ENCODE measurements at places on chromosomes 3 and 15. TPM values are rescaled to one million over a fixed set of nuclear protein-coding genes. Genes with fewer than 3 reads are reported as not detected.

The EMC7 gene
- total RNA-seq, result 29.8 TPM

The LXN gene
- 5.9 TPM for total RNA-seq

The MLH1 gene
- total RNA-seq, result 45.8 TPM

The ATP8B4 gene
- total RNA-seq, result 0.54 TPM

- no peaks in the 10 kb centered on the region for H3K27me3 ChIP-seq
- no peak for DNase-seq
- H3K4me1 ChIP-seq, result no peaks in the 10 kb centered on the region
- no peak overlapping the region for H3K4me3 ChIP-seq
- no peaks in the 10 kb centered on the region for H3K36me3 ChIP-seq
- H3K27ac ChIP-seq, result no peak overlapping the region
Observed at GRCh38 chr3:21054064-21054463, 696.9 kb downstream of the ZNF385D start.

DNA sequence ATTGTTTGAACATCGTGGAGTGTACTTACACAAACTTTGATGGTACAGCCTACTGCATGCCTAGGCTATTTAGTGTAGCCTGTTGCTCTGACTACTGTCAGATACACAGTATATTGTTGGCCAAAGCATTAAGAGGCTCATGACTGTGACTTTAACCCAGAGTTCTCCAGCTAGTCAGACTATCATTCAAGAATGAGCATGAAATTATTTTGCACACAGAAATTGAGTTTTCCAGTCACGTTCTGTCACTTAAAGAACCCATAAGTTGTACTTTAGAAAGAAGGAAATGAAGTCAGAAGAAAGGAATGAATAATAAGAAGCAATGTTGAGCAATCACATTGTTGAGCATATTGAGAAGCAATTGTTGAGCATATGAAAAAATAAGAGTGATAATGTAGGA, 37.6 kb upstream of the SLC22A13 start:
- H3K4me1 ChIP-seq, result peaks cover 6% of the 10 kb centered on the region
- H3K4me3 ChIP-seq, result no peak overlapping the region
- no peak for DNase-seq
- H3K27me3 ChIP-seq, result no peaks in the 10 kb centered on the region
- H3K36me3 ChIP-seq, result peaks cover 79% of the 10 kb centered on the region
- H3K27ac ChIP-seq, result no peak overlapping the region

DNA sequence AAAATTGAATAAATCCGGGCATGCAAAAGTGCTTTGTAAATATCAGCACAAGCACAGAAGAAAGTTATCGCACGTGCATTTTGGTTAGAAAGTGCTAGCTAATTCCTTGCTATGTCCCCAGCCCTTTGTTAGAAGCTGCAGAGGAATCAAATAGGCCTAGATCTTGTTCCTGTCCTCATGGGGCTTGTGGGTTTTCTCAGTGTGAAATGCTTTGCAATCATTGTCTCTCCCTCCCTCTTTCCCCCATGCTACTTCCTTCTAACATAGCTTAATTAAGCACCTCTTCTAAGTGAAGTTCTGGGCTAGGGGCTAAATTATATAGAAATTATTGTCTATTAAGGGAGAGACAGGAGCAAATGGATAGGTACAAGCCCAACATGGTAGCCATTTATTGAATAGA, 271.7 kb downstream of the RPLP1 start:
- peaks cover 3% of the 10 kb centered on the region for H3K27me3 ChIP-seq
- H3K4me1 ChIP-seq, result peaks cover 55% of the 10 kb centered on the region
- no peaks in the 10 kb centered on the region for H3K36me3 ChIP-seq
- no peak for DNase-seq

GRCh38 chr3:161940621-161940965, 444.0 kb downstream of the OTOL1 start:
- no peak overlapping the region for H3K27ac ChIP-seq
- no peak overlapping the region for H3K4me3 ChIP-seq
- no peaks in the 10 kb centered on the region for H3K4me1 ChIP-seq

DNA sequence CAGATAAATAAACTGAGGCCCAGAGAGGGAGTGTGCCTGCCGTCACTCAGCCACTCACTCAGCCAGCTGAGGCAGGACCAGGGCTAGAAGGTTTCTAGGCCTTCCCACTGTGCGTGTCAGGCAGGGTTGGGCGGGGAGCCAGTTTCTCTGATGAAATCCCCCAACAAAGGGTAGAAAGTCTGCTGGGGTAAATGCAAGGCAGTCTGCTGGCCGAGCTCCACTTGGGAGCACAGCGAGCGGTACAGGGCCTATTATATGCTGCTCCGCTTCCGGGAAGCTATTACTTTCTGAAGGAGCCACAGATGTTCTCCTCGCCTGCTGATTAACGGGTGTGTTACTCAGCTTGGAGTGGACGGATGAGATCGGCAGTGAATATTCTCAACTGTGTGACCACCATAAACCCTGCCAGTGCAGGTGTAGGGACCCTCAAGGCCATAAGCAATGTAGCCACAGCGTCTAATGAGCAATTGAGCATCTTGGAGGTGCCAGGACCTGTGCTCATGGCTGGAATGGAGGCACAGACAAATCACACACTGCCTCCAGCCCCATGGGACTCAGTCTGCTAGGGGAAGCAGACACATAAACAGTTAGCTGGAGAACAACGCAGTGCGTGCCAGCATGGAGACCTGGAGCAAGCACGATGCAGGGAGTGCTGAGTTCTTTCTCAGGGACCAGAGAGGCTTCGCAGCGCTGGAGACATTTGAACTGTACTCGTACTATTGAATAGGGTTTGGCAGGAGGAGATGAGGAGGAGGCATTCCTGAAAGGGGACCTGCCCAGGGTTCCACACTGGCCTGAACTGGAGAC, 42.1 kb downstream of the CORO2B start:
- H3K27me3 ChIP-seq, result peaks cover 2% of the 10 kb centered on the region
- peak overlapping the region; percentile 6 for H3K27ac ChIP-seq
- peaks cover 40% of the 10 kb centered on the region for H3K4me1 ChIP-seq
- DNase-seq, result no peak
- no peaks in the 10 kb centered on the region for H3K36me3 ChIP-seq

DNA sequence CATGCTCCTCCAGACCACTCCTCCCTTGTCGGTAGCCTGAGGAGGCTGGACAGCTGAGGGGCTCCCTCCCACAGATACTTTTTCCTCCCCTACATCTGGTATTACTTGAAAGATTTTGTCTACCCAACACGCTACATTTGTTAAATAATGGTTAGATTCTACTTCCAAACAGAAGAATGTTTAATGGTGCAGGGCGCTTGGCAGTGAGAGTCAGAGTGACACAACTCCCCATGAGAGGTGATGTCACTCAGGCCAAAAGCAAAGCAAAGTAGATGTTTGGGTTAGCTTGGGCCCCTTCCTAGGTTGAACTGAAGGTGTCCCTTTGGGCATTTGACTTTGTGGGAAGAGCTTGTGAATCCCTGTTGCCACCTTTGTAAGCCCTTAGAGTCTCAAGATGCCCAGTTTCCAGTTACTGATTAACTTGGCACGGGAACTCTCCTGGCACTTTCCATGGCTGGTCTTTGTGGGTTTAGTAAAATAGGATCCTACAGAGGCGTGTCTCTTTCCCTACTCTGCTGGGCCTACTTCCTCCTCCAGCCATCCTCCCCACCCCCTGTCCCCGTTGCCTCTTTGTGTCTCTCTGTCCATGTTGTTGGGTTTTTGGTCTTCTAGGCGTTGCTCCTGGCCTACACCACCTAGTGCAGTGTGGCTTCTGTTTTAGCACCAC, 5.6 kb downstream of the LIMD1 start:
- H3K4me1 ChIP-seq, result peaks cover 93% of the 10 kb centered on the region
- DNase-seq, result no peak
- H3K36me3 ChIP-seq, result peaks cover 45% of the 10 kb centered on the region
- H3K27ac ChIP-seq, result peak overlapping the region; percentile 79

GRCh38 chr3:156207802-156208685, 87.7 kb downstream of the KCNAB1 start:
- no peak overlapping the region for H3K4me3 ChIP-seq
- no peaks in the 10 kb centered on the region for H3K4me1 ChIP-seq
- H3K36me3 ChIP-seq, result no peaks in the 10 kb centered on the region
- H3K27me3 ChIP-seq, result peaks cover 17% of the 10 kb centered on the region
- no peak overlapping the region for H3K27ac ChIP-seq
- no peak for DNase-seq

- no peaks in the 10 kb centered on the region for H3K4me1 ChIP-seq
- no peak overlapping the region for H3K4me3 ChIP-seq
- H3K36me3 ChIP-seq, result no peaks in the 10 kb centered on the region
- DNase-seq, result no peak
- no peak overlapping the region for H3K27ac ChIP-seq
- peaks cover 12% of the 10 kb centered on the region for H3K27me3 ChIP-seq
Observed at GRCh38 chr3:126375835-126376331, 18.7 kb upstream of the KLF15 start.

DNA sequence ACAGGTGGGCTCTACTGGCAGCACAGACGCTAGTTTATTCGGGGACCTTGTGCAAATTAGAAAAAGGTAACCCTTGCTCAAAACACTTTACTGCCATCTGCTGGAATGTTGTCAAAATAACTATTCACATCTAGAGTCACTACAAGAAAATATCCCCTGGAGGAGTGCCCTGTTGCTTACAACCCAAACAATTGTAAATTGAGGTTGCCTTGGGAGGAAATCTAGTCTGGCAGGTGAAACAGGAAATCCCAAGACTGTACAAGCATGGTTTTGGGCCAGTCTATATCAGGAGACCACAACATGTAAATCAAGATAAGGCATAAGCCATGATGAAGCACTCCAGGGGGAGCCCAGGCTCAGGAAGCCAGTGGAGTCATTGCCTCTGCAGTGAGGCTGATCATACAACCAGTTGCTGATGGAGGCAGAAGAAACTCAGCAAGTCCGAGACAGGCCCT, 136.8 kb upstream of the ACP3 start:
- no peaks in the 10 kb centered on the region for H3K36me3 ChIP-seq
- no peaks in the 10 kb centered on the region for H3K4me1 ChIP-seq
- DNase-seq, result no peak
- H3K27ac ChIP-seq, result no peak overlapping the region
- H3K27me3 ChIP-seq, result peaks cover 15% of the 10 kb centered on the region

DNA sequence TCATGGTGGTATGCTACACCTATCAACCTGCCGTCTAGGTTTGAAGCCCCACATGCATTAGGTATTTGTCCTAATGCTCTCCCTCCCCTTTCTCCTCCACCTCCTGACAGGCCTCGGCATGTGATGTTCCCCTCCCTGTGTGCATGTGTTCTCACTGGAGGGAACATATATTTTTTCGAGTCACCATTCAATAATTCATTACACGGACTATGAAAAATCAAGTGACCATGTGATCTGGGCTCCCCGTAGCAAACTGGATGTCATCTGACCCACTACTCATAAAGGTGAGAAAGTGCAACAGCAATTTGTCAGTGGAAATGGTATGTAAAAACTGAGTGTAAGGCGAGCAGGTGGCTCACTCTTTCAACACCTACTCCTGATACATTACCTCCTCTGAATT, 224.3 kb upstream of the RASGRP1 start:
- H3K27ac ChIP-seq, result no peak overlapping the region
- DNase-seq, result no peak
- no peaks in the 10 kb centered on the region for H3K36me3 ChIP-seq
- H3K4me1 ChIP-seq, result no peaks in the 10 kb centered on the region
- H3K27me3 ChIP-seq, result peaks cover 4% of the 10 kb centered on the region

- H3K27me3 ChIP-seq, result no peaks in the 10 kb centered on the region
- no peaks in the 10 kb centered on the region for H3K4me1 ChIP-seq
- no peaks in the 10 kb centered on the region for H3K36me3 ChIP-seq
- H3K4me3 ChIP-seq, result no peak overlapping the region
- no peak overlapping the region for H3K27ac ChIP-seq
Observed at GRCh38 chr3:10404377-10404776, 83.5 kb upstream of the SEC13 start.

GRCh38 chr3:4950948-4951347, 28.3 kb upstream of the BHLHE40 start:
- no peak overlapping the region for H3K4me3 ChIP-seq
